ENCODE measurements at places on chromosomes 12 and 14. TPM values are rescaled to one million over a fixed set of nuclear protein-coding genes. Genes with fewer than 3 reads are reported as not detected.
A peak's percentile ranks its signal among the peaks of the same experiment; 100 is the strongest.

- DNase-seq = peak; percentile 76
Measured at GRCh38 chr12:13198876-13199275, 2.4 kb downstream of the EMP1 start.

DNA sequence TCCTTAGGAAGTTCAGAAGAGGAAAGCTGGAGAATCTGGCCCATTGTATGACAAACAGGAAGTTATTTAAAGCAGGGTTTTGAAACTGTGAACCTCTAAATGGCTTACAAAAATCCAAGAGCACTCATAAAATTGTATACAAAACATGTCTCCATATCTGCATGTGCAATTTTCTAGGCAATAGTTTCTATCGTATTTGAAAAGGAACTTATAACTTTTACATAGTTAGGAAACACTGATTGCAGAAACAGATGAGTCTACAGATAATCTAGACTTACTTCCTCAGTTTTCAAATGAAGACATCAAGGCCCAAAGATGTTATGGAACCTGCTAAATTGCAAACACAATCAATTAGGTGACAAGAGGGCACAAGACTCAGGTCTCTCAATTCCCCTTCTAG, 53.3 kb upstream of the ETV6 start:
- DNase-seq = no peak

DNA sequence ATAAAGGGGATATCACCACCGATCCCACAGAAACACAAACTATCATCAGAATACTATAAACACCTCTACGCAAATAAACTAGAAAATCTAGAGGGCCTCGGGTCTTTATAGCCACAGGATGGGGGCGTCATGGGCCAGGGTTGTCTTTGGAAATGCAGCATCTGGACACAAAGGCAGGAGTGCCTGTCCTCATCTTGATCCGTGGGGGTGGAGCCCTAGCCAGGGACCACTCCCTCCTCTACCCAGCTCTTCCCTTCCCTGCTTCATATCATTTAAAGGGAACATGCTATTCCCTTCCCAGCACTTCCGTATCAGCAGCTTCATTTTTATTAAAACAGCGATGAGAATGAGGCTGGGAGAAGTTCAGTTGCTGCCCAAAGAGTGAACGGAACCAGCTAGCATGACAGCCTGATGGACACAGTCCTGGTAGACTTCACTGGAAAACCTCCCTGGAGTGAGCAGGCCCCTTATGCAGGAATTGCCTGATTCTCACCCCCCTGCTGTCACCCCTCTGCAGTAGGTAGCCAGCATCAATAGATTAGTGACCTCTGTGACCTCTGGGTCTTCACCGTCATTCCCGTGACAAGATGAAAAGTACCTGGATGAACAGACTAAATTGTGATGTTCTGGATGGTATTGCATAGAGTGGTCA, 251.4 kb upstream of the RGS6 start:
- DNase-seq = no peak

DNA sequence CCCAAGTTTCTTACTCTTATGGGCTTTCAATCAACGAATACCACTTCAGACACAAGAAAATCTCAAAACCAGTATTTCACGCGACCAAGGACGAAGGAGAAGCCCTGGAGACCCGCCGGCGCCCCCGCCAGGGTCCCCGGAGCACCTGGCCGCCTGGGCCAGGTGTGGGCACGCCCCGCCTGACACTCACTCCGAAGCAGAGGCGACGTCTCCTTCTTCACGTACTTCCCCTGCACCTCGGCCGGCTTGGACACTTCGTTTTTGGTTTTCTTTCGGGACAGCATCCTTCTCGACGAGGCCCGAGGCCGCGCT, 466 bp downstream of the SAV1 start:
- no peak for DNase-seq

- peak; percentile 98 for DNase-seq
Measured at GRCh38 chr14:104872469-104873341, 7.6 kb downstream of the CEP170B start.

Gene SRSF5
- total RNA-seq = 149 TPM

Gene ADAM20
- 0.88 TPM for total RNA-seq

Measured in myocyte (in vitro differentiated cells).